ENCODE measurements at places on chromosomes 4 and X.

DNA sequence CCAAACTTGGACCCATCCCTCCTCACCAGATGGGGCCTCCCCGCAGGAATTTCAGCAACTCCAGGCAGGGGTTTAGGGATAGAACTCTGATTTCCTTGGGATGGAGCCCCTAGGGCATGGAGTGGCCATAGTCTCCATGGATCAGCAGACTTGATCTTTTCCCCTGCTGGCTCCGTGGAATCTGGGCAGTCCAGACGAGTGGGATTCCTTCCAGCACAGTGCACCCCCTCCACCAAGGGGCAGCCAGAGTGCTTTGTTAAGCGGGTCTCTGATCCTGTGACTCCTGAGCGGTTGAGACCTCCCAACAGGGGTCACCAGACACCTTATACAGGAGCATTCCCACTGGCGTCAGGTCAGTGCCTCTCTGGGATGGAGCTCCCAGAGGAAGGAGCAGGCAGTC is 40.4 kb downstream of the ENPP6 start:
- no peak for DNase-seq

GRCh38 chr4:156388826-156389225 is 435.2 kb upstream of the CTSO start:
- DNase-seq, result no peak

DNA sequence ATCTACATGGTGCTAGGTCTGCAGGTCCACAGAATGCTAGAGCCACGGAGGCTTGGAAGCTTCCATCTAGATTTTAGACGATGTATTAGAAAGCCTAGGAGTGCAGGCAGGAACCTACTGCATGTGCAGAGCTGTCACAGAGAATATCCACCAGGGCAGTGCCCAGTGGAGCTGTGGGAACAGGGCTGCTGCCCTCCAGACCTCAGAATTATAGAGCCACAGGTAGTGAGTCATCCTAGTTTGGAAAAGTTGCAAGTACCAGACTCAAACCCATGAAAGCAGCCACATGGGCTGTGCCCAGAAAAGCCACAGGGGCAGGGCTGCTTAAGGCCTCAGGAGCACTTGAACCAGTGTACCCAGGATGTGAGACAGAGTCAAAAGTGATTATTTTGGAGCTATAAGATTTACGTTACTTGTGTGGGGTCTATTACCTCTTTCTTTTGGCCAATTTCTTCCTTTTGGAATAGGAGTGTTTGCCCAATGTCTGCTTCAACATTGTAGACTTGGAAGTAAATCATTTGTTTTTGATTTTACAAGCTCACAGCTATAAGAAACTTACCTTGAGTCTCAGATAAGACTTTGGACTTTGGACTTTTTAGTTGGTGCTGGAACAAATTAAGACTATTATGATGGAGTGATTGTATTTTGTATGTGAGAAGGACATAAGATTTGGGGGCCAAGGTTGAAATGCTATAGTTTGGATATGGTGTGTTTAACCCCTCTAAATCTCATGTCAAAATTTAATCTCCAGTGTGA is 143.5 kb upstream of the CHRDL1 start:
- no peak for DNase-seq

- DNase-seq, result no peak
Observed at GRCh38 chr4:93710101-93710846, 118.3 kb upstream of the ATOH1 start.

DNA sequence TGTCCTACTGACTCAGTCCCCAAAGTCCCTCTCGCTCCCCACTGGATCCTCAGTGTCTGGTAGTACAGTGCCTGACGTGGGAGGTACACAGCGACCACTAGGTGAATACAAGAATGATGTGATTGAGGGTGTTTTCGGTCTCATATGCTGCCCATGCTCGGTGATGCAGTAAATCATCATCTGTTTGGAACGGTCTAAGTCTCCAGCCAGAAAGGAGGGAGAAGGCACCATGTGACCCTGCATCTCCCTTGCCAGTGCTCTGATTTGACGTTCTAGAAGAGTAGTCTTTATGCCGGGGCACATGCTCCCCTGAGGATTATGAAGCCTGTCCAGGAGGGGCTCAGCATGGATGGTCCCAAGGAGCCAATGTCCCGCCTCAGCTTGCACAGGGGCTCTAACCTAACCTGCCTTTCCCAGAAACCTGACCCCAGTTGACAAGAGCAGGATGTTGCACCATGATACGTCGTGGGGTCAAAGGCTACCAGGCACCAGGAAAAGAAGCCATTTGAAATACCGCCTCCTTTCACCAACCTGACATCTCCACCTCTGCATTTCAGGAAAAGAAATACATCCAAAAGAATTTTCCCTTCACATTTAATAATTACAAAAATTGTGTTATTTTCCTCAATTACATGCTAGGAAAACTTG is 13.8 kb upstream of the PLXNB3 start:
- DNase-seq, result no peak

DNA sequence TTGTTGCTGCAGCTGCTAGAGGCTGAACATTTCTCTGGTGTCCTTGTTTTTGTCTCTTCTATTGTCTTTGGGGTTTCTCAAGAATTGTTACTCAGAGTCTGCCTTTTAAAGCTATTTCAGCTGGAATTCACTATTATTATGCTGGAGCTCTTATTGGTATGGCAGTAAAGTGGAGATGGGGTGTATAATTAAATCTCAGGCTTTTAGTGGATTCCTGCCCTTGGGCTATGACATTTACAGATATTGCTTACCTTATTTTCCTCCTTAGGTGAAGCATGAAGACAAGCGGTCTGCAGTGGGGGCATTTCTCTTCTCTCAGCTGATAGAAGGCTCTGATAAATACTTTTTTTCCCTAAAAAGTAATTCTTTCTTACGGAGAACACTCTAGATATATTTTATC is 1656.6 kb upstream of the IGFBP7 start:
- no peak for DNase-seq

- DNase-seq, result no peak
Observed at GRCh38 chr4:41745292-41746024, 3.1 kb downstream of the PHOX2B start.

GRCh38 chrX:76802708-76803107 is 375.2 kb downstream of the MAGEE1 start:
- no peak for DNase-seq

- no peak for DNase-seq
Observed at GRCh38 chrX:22069586-22069985, 37.5 kb downstream of the PHEX start.

DNA sequence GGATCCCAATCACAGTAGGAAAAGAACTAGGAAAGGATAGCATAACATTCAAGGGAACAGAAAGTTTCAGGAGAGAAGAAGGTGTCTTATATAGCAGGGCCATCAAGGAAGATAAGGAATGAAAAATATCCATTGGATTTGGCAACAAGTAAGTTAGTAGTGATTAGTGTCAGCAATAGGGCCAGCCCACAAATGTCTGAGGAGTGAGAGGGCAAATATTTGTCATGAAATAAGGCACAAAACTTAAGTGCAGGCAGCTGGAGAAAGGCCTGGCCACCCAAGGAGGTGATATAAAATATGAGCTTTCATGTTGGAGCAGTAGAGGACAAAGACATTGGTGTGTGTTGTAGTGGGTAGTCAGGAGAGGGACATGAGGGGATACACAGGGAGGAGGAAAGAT is 132.1 kb downstream of the COL4A6 start:
- no peak for DNase-seq

GRCh38 chr4:4424499-4425115 is 37.7 kb downstream of the NSG1 start:
- no peak for DNase-seq

- no peak for DNase-seq
Observed at GRCh38 chr4:6339818-6340445, 70.3 kb downstream of the WFS1 start.

- no peak for DNase-seq
Observed at GRCh38 chr4:101972791-101973190, 182.3 kb downstream of the BANK1 start.

DNA sequence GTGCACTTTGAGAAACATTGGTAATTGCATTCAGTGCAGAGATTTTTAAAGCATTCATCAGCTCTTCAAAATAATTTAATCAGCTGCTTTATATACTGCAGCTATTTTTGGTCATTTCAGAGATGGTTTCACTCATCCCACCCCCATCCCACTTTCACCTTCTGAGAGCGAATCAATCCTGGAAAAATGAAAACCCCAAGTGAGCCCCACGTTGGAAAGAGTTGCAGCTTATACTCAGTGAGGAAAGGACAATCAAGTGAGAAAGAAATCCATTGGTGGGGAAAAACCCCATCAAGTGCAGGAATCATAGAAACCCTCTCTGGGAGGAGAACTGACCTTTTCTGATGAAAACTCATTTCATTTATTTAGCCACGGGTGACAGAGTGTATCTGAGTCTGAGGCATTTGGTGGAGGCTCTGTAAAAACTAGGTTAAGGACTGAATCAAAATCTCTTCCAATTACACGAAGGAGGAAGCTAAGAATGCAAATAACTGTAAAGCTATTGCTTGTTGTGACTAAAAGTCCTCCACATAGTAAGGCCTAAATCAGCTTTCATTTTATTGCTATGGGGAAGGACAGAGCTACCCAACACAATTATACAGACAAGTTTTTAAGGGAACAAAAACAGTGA is 240.4 kb upstream of the PGRMC2 start:
- no peak for DNase-seq

DNA sequence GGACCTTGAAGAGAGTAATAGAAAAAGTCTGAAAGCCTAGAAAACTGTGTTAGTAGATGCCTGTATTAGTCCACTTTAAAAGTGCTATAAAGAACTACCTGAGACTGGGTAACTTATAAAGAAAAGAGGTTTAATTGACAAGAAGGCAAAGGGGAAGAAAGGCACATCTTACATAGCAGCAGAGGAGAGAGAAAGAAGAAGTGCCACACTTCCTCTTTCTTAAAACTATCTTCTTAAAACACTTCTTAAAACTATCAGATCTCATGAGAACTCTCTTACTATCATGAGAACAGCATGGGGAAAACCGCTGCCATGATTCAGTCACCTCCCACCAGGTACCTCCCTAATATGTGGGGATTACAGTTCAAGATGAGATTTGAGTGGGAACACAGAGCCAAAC is 18.8 kb upstream of the COL25A1 start:
- no peak for DNase-seq

DNA sequence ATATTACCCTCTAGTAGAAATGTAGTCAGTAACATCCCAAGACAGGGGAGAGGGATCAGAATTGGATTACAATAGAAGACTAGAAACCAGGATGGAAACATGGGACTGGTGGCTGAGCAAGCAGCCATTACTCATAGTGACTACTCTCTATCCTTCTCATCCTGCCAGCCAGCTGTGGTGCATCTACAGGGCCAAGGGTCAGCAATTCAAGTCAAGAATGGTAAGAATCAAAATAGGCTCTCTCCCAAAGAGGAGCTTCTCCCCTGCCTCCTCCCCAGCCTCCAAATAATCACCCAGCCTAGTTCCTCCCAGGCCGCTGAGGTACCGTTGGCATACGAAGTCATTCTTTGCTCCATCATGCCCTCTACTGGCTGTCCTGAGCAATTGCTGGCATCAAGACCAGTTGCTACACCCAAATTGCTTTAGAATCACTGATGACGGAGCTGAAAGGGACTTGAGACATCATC is 19.4 kb downstream of the AWAT2 start:
- DNase-seq, result peak; percentile 1

All from CD4-positive, CD25-positive, alpha-beta regulatory T cell (primary cell).